Stimulated activated effector memory CD8-positive, alpha-beta T cell treated with anti-CD3 and anti-CD28 coated beads, Interleukin-12 subunit alpha, Interleukin-12 subunit beta, amount 100 ng/mL, for 72 hours (primary cell): ENCODE measurements at places on chromosomes 5 and 9.

DNA sequence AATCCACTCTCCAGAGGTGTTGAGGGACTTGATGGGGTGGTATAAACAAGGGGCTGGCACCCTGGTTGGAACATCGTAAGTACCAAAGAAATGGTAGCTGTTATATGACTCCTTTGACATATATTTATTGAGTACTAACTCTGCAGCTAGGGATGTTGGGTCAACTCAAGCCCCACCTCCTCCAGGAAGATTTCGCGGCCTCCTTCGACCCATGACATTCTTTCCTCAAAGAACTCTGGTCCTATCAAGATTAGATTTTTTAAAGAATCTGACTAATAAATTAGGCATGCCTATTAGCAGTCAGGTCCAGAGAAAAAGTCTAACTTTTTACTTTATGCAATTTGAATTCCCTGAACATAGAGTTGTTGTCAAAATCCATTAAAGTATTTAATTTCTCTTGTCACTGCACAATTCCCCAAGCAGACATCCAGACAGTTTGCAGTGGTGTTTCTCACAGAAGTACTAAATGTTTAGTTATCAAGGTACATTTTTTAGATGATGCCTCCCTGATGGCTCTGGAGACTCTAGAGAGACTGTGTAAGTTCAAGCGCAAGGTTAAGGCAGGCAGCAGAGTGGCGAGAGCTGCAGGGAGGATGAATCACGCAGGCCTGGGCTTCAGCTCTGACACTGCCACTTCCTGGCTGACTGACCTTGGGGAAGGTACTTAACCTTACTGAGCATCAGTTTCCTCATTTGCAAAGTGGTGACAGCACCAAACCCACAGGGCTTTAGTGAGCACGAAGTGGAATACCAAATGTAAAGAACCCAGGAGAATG is 209.6 kb downstream of the TTLL11 start:
- DNase-seq: no peak

DNA sequence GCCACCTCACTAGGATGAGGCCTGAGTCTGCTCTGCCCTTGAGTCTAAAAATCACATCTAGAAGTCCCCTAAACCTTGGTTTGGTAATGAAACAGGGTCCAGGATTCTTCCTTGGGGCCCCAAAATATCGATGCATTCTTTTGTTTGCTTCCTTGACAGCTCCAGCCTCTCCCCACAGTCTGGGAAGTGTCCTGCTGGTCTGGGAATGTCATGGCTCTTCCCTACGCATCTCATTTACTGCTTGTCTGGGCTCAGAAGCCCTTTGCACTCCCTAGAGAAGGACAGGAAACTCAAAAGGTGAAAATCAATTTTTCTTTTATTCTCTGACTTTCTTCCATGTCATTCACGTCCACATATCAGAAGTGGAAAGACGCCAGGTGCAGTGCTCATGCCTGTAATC is 115.8 kb downstream of the DRD1 start:
- no peak for DNase-seq

DNA sequence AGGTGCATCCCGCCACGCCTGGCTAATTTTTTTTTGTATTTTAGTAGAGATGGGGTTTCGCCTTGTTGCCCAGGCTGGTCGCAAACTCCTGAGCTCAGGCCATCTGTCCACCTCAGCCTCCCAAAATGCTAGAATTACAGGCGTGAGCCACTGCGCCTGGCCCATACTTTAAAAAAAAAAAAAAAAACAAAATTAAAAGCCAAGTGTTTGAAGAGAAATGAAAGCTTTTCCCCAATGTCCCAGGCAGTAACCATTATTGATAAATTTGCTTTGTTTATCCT is 9.5 kb downstream of the PRRC2B start:
- DNase-seq: no peak

DNA sequence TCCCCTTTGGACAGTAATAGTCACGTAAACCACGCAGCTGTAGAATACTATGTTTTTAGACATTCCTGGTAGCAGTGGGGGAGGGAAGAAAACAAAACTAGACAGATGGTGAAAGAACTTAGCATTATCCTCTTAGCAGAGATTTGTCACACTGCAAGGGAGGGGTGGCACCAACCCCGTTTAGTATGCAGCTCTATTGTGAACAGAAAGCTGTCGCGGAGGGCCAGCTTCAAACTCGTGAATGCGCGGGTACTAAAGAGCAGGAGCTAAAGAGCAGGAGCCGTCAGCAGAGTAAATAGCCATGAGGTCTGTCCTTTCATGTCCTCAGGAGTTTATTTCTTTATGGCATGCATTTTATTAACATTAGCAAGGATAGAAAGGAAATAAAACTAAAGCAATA is 141.9 kb upstream of the SLC12A2 start:
- DNase-seq: no peak

DNA sequence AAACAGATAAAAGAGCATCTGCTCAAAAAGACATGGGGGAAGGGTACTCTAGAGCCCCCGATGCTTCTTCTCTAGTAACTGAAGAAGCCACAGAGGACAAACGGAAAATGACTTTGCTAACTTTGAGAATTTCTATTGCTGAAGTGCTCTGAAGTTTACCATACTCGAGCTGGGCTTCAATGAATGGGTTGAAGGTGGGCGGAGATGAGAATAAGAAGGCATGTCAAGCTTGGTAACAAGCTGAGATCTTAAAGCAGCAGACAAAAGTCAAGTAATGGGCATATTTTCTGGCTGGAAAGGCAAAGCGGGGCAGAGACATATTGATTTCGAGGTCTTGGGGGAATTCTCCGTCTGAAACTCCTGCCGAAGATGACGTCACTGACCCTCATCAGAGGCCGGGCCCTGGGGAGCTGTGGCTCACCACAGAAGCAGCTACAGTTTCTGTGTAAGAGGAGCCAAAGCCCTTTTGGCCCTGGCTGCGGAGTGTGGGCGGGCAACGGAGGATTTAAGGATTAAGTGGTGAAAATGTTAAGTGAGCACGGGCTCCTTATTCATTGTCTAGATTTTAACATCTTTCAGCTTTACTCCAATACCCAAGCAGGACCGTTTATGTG is 115.8 kb upstream of the SLIT3 start:
- DNase-seq: no peak

GRCh38 chr9:107472581-107473340 is 16.8 kb downstream of the KLF4 start:
- DNase-seq: no peak

DNA sequence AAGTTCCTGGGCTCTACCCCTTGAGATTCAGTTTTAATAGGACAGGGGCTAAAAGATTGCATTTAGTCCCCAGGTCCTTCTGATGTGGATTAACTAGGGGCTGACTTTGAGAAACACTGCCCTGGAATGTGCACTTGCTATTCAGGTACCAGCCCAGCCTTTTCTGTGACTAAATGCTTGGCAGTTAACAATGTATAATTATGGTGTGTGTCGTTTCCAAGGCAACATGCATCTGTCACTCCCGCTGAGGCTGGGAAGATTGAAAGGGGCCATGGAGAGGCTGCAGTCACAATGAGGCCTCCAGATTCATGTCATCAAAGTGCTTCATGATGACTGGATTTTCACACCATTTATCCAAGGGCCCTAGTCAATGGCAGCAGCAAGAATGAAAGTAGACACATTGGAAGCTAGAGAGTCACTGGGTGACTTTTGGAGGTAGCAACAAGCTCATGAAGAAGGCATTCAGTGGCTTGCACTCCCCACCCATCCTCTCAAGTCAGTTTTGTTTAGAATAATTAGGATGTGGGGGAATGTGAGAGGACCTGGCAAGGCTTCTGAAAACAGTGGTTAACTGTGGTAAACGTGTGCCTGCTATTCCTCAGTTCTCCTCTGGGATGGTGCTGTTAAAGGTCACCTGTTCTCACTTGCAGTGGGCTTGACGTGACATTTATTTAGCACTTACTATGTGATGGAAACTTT is 28.3 kb downstream of the RAI14 start:
- DNase-seq: no peak

- no peak for DNase-seq
These were observed 193.2 kb downstream of the ADAMTSL1 start for GRCh38 chr9:18666986-18667772.

GRCh38 chr9:98018347-98018746 is 35.2 kb downstream of the ANP32B start:
- no peak for DNase-seq

DNA sequence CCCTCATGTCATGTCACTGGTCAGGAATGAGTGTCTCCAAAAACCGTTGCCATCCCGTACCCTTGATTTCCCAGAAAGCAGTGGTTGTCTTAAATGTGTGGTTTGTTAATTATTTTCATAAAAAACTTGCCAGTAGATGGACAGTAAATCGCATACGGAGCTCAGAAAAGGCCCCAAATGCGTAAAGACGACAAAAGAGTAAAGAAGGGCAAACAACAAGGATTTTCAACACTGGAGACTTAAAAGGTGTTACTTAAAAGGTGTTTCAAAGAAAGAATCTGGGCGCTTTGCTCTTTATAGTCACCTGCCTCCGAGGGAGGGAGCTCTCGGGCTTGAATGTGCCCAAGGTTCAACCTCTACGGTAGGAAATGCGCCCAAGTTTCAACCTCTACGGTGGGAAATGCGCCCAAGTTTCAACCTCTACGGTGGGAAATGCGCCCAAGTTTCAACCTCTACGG is 734 bp downstream of the KIF27 start:
- no peak for DNase-seq

- DNase-seq: no peak
These were observed 18.2 kb upstream of the MGAT1 start for GRCh38 chr5:180820788-180821321.

- DNase-seq: no peak
These were observed 21.0 kb upstream of the RHOBTB3 start for GRCh38 chr5:95709967-95710650.

DNA sequence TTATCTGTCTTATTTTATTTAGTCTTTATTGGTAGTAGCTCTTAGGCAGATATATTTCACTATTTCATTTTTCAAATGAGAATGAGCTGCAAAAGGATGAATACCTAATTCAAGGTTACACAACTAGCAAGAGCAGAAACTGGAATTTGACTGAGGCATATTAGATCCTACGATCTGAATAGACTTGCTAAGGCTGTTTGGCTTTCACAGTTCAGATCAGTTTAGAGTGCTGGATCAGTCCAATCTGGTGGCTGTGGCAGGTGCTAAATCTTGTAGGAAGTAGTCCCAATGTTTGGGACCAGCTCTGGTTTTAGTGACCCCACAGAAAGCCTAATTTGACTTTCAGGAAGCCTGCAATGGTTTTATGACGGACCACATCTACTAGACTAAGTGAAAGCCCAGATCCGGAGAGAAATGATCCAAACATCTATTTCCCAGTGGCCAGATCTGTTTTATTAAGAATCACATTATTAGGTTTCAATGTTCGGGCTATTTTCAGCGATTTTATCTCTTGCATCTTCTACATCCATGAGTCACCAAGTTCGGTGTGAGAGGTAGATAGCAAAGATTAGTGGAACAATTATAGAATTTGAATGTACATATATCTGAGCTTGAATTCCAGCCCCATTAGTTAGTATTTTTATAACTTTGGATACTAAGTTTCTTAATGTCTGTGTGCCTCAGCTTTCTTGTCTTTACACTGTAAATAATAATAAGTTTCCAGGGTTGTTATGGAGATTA is 359.5 kb downstream of the ADGRV1 start:
- no peak for DNase-seq

DNA sequence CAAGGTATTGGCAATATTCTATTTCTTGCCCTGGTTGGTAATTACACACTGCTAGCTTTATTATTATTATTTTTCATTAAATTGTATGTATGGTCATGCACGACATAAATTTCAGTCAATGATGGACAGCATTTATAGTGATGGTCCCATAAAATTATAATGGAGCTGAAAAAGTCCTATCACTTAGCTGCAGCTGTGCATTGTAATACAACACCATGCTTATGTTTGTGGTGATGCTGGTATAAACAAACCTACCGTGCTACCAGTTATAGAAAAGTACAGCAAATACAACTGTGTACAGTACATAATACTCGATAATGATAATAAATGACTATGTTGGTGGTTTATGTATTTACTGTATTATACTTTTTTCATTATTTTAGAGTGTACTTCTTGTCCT is 65.5 kb downstream of the NR3C1 start:
- no peak for DNase-seq

DNA sequence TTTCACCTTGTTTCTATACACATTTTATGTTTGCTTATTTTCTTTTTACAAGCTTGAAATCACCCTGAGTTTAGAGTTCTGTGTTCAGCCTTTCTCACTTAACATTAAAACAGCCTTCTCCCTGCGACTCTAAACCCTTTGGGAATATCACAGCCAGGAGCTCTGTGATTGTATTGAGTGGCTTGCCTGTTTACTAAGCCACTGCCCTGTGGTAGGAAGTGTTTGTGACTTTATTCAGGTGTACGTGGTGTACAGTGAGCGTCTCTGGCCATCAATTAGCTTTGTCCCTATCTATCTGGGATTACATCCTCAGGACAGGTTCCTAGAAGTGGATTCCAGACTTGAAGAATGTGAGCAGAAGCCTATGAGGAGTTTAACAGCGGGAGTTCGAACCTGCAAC is 11.0 kb upstream of the NEURL1B start:
- no peak for DNase-seq

DNA sequence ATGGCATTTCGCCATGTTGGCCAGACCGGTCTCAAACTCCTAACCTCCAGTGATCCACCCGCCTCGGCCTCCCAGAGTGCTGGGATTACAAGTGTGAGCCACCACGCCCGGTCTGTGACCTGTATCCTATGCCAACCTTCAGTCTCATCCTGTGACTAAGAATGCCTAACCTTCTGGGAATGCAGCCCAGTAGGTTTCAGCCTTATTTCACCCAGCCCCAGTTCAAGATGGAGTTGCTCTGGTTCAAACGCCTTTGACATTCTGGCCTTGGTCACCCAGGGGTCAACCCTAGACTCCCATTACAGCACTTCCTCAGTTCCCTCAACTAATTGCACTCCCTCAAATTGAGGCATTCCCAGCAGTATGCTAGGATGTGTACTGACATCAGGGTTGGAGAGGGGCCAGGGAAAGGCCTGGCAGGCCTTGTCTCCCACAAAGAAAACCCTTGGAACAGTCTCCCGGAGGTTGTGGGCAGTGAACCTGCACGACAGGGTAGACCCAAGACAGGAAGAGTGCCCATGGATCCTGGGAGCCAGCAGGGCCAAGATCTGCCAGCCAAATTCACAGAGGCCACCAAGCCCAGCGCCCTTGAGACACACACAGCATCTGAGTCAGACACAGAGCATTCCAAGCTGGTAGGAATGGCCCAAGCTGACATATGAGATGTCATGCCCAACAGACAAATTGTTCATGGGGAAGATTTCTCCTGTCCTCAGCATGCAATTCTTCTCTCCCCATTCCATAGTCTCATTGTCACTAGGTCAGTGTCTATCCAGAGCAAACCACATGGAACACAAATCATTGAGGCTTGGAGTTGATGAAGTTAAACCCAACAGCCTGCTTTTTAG is 24.9 kb upstream of the SMU1 start:
- DNase-seq: no peak

GRCh38 chr5:72301557-72301956 is 18.5 kb downstream of the MRPS27 start:
- DNase-seq: no peak

GRCh38 chr5:60972231-60972630 is 27.2 kb downstream of the NDUFAF2 start:
- DNase-seq: no peak

GRCh38 chr5:175689147-175689991 is 31.5 kb downstream of the HRH2 start:
- DNase-seq: no peak

- peak; percentile 61 for DNase-seq
These were observed 86.6 kb downstream of the EHMT1 start for GRCh38 chr9:137705443-137705863.

- no peak for DNase-seq
These were observed 67.9 kb downstream of the NFIB start for GRCh38 chr9:14245901-14246525.

GRCh38 chr5:74642543-74642863 is 2.0 kb upstream of the ENC1 start:
- no peak for DNase-seq

- DNase-seq: no peak
These were observed 26.5 kb downstream of the MTAP start for GRCh38 chr9:21828853-21829410.

- DNase-seq: no peak
These were observed 1.5 kb downstream of the JAKMIP2 start for GRCh38 chr5:147780924-147781573.
